ENCODE measurements at places on chromosomes 5 and 9.

- DNase-seq, result no peak
Observed at GRCh38 chr9:74496406-74496805, 729 bp upstream of the RORB start.

GRCh38 chr9:131950487-131950886 lies 129.2 kb downstream of the MED27 start:
- DNase-seq, result no peak

GRCh38 chr5:135377751-135378680 lies 21.0 kb downstream of the MACROH2A1 start:
- no peak for DNase-seq

DNA sequence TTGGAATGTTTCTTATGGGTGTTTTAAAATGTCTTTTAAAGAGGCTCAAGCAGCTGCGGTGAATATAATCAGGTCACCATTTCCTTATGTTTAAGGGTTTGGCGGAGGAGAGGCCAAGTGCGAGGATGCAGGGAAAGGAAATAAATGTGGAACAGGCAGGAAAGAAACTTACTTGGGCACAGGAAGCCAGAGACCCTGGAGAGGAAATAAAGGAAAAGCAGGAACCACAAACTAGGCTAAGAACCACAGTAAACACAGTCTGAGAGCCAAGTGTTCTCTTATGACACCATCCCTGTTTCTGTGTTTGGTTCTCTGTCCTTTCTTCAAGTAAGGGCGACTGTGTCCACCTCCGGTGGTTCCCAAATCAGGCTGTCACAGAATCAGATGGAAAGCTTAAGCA lies 166.5 kb downstream of the C9orf152 start:
- DNase-seq, result no peak

GRCh38 chr5:8953016-8953415 lies 592.9 kb downstream of the SEMA5A start:
- DNase-seq, result no peak

DNA sequence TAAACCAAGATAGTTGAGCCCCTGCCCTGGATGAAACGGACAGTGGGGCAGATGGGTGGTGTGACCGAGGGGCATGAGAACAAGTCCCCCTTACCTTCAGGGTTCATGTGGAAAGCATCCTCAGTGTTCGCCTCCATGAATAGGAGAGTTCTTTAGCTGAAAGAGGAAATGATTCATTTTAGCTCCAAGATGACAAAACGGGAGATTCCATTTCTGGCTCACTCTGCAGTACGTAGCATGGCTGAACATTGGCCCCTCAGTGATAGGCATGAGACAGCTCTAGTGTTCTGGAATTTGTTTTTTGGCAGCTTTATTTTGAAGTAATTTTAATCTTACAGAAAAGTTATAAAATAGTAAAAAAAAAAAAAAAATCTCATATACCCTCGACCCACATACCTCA lies 70.2 kb upstream of the AGXT2 start:
- DNase-seq, result no peak

DNA sequence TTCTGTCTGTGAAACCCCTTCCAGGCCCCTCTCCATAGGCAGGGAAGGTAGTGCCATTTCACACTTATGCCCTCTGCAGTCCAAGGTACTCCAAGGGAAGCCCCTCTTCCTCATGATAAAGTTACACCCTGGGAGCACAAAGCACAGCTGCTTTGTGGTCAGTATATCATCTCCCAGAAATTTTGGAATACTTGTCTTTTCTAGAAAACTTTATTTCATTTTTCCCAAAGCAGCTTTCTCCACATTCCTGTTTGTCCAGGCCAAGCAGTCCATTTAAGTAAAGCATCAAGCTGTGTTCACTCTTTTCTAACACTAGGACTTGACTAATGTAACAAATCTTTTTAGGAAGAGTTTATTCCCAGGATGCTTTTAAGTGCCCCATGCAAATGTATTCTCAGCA lies 371.8 kb upstream of the RGMB start:
- no peak for DNase-seq

DNA sequence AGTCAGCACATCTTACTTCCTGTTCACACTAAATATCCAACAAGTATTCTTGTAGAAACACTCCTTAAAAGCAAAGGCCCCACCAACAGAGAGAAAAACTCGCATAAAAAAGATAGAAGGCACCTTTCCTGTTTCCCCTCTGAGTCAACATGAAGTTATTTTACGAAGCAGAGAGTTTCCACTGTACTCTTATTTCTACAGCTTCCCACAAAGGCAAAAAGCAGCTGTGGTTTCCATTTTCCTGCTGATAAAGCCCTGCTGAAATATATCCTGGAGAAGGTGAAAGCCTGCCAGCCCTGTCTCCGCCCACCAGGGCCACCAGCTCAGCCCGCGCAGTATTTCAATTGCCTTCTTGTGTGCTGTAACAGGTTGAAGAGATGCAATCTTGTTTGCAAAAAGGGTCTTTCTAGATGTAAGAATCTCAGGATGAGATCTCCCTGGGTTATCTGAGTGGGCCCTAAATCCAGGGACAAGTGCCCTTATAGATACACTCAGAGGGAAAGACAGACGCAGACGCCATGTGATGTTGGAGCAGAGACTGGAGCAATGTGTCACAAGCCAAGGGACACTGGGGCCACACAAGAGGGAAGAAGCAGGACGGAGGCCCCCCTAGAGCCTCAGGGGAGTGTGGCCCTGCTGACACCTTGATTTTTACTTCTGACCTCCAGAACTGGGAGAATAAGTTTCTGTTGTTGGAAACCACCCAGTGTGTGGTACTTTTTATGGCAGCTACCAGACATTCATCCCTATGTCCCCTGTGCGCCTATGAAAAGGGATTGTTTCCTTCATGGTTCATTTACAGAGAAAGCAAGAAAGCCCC lies 19.9 kb downstream of the SEMA4D start:
- no peak for DNase-seq

GRCh38 chr9:112380102-112380824 lies at the start of gene HSDL2:
Gene HSDL2, plus strand, starts transcription at chr9:112380108. Its CDS starts 56 bp downstream, at chr9:112380164.
- no peak for DNase-seq

GRCh38 chr5:140713562-140714094 lies 13.4 kb downstream of the ZMAT2 start:
- no peak for DNase-seq

- no peak for DNase-seq
Observed at GRCh38 chr9:69578026-69578425, 94.1 kb downstream of the APBA1 start.

- DNase-seq, result no peak
Observed at GRCh38 chr9:79621916-79622575, 50.3 kb downstream of the TLE4 start.

DNA sequence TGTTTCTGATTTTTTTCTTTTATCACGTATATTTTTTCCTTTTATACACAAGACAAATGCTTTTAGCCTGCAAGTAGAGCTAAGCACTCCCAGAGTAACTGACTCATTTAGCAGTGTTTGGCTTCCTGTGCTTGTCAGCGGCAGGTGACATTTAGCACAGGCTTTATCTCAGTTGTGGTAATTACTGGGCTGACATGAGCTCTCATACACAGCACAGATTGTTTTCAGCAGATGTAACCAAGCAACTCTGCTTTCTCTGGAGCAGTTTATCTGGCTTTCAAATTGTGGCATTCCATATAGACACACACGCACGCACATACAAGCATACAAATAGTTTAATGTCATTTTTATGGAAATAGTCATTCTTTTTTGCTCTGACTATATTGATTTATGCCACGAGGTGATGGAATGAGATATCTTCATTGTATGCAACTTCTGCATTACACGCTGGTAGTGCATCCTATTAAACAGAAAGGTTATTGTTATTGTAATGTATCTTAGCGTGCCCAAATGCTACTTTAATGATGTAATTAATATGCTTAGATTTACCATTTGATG lies 379.0 kb upstream of the GRAMD2B start:
- no peak for DNase-seq

GRCh38 chr5:109253262-109253661 lies 156.5 kb downstream of the PJA2 start:
- no peak for DNase-seq

DNA sequence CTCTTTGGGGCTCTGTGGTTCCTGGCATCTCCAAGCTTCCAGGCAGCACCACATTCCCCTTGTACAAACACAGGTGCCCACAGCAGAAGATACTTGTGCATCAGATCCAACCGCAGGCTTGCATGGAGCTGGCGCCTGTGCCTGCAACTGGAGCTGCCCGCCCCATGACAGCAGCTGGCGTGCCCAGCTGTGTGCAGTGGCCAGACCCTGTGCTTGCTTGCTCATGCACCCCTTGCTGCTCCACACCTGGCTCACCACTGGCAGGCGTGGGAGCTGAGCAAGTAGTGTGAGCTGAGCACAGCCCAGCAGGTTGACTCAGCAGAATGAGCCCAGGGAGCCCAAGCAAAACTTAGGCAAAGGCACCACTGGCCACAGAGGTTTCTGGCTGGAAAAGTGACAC lies 84.4 kb upstream of the STARD4 start:
- DNase-seq, result no peak

DNA sequence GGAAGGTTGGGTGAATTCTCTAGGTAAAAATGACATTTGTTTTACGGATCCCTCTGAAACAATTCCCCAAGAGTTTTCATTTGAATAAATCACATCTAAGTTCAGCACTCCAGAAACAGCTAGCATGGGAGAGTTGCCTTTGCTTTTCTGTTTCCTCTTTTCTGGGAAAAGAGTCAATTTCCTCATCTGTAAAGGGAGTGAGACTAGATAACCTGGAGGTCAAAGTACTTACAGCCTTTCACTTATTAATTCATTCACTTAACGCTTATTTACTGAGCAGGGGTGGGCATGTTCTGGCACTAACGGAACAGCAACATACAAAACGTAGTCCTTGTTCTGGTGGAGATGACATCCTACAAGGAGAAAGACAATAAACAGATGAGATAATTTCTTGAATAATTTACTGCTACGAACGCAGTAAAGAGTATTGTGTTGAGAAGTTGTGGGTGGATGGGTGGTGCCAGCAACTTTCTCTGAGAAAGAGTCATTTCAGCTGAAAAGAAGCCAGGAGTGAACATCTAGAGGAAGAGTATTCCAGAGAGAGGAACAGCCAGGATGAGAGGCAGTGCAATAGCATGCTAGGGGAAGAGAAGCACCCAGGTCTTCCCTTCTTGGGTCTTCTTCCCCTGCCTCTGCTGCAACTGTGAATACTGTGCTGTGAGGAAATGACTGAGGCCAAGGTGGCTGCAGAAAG lies 335.6 kb downstream of the ZSWIM6 start:
- DNase-seq, result no peak

DNA sequence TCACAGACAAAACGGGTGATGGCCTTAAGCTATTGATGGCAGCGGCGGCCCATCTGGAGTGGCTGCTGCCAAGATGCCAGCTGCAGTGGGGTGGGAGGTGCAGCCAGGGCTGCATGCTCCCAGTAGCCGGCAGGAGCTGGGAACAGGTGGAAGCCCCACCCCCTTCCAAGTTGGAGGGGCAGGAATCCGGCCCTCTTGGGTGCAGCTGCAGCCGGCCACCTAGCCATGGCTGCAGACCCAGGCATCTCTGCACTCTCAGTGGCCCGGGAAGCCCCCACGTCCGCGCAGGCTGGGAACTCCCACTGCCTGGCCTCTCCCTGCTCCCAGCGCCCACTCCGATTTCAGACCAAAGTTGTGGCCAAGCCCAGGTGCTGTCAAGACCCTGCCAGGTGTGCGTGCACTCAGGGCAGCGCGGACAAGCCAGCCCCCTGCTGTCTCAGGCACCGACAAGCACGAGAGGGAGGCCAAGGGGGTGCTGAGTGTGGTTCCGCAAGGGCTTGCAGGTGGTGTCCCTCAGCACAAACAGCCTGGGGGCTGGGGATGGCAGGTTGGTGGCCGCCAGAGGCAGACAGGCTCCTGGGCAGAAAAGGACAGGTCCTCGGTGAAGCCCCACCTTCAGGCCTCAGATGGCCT lies 115.1 kb upstream of the TSLP start:
- DNase-seq, result no peak

DNA sequence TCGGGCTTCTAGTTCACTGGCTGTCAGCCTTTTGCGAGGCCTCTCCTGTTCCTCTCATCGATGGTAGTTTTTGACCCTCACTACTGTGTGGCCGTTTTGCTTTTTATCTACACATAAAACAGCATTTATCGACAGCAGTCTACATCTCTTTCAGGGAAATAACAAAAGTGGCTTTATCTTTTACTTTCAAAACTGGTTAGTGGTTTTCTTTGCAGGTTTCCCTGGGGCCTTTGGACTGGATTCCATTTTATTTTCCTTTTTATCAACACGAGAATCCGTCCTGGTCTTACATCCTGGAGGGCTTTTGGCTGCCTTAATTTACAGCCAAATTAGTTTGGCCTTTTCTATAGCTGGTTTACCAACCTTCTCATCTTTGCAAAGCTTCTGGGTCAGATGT lies 793 bp upstream of the PKD2L2 start:
- DNase-seq, result no peak

- DNase-seq, result no peak
Observed at GRCh38 chr5:16791036-16791705, 144.9 kb downstream of the MYO10 start.

DNA sequence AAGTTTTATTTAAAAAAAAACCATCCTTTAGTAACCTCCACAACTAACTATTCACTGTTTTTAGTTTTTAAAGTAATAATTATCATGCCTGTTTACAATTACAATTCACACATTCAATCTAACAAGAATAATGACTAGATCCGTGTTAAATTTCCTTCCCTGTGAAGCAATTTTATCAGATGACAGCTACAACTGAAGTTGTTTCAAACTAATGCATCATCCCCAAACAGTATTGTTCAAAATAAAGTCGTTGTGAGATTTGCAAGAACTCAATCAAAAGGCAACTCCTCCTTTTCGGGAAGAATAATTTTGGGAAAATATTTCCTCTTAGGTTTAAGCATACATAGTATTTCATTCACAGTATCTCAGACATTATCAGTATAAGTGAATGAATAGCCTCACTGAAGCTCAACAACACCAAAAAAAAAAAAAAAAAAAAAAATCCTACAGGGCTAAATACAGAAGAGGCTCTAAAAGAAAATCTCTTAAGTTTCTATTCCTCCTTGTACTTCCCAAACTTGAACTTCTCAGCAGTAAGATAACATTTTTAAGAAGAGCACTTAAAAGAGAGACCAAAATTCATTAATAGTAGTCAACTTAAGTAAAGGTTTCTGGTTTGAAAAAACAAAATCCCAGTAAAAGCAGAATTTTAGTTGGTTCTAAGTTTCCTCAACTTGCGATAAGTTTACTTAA lies 9.4 kb downstream of the C9orf72 start:
- DNase-seq, result no peak
